K562 (cell line): ENCODE measurements at places on chromosomes 16 and 17. TPM values are rescaled to one million over a fixed set of nuclear protein-coding genes. Genes with fewer than 3 reads are reported as not detected.

DNA sequence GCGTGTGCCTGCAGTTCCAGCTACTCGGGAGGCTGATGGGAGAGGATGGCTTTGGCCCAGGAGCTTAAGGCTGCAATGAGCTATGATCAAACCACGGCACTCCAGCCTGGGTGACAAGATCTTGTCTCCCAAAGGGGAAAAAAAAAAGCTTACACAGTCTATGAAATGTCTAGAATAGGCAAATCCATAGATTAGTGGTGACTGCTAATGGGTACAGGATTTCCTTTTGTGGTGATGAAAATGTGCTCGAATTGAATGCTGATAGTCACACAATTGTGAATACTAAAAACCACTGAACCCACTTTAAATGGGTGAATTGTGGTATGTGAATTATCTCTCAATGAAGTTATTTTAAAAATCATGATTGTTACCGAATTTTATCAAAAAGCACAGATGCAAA, 14.9 kb downstream of the USP7 start:
- H3K27ac ChIP-seq = no peak overlapping the region
- H3K4me1 ChIP-seq = peaks cover 30% of the 10 kb centered on the region
- no peaks in the 10 kb centered on the region; the same call in 2 of the 3 replicates for H3K36me3 ChIP-seq
- no peak for DNase-seq

DNA sequence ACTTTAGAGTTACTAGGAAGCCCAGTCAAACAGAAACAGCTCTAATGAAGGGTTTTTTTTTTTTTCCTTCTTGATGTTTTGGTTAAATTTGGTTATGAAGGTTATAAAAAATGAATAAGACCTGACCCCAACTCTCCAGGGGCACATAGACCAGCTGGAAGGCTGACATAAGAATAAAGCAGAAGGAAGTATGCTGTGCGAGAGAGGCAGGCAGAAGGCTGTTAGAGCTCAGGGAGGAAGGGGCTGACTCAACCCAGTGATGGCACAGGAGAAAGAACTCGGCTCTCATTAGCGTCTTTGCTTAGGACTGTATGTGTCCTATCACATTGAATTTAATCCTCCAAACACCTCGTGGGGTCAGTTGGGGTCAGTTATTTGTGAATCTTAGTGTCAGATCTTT, 474.6 kb downstream of the PMP22 start:
- no peak overlapping the region for H3K27ac ChIP-seq
- H3K4me1 ChIP-seq = no peaks in the 10 kb centered on the region
- H3K27me3 ChIP-seq = no peaks in the 10 kb centered on the region
- H3K36me3 ChIP-seq = no peaks in the 10 kb centered on the region
- no peak overlapping the region for H3K4me3 ChIP-seq

DNA sequence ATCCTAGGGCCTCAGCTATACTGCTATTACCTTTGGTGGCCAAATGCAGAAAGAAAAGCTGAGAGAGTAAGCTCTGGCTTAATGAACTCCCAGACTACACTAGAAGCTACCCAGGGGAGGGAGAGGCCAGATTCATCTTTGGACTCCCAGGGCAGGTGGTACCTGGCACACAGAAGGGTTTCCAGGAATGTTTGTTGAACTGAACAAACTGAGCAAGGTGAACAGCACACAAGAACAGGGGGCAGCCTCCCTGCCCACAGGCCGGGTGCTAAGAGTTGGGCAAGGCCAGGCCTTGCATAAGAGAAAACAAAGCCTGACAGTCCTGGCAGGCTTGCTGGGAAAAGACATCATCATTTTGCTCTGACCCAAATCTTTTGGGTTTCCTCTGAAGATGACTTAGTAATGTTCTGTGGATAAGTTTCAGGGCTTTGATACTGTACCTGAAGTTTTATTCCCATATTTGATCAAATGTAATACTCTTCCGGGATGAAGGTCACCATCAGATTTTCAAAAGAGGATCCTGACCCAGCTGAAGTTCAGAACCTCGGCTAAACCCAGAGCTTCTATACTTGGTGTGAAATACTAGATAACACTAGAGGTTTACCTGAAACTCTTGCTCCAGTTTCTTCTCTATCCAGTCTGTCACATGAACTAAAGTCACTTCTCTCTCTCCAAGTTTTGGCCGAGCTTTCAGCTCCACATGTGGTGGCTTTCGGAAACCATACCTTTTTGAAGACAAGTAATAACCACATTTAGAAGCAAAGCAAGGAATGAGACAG, 20.5 kb upstream of the ERN1 start:
- H3K4me1 ChIP-seq = peaks cover 20% of the 10 kb centered on the region; the same call in 2 of the 3 replicates
- H3K27me3 ChIP-seq = no peaks in the 10 kb centered on the region
- DNase-seq = no peak
- H3K27ac ChIP-seq = no peak overlapping the region
- H3K36me3 ChIP-seq = peaks cover 83% of the 10 kb centered on the region

- no peak overlapping the region for H3K27ac ChIP-seq
- H3K27me3 ChIP-seq = no peaks in the 10 kb centered on the region
- no peak overlapping the region for H3K4me3 ChIP-seq
- H3K36me3 ChIP-seq = no peaks in the 10 kb centered on the region; the same call in 2 of the 3 replicates
- no peaks in the 10 kb centered on the region for H3K4me1 ChIP-seq
These were observed 19.2 kb downstream of the CD300LB start for GRCh38 chr17:74512036-74512435.

DNA sequence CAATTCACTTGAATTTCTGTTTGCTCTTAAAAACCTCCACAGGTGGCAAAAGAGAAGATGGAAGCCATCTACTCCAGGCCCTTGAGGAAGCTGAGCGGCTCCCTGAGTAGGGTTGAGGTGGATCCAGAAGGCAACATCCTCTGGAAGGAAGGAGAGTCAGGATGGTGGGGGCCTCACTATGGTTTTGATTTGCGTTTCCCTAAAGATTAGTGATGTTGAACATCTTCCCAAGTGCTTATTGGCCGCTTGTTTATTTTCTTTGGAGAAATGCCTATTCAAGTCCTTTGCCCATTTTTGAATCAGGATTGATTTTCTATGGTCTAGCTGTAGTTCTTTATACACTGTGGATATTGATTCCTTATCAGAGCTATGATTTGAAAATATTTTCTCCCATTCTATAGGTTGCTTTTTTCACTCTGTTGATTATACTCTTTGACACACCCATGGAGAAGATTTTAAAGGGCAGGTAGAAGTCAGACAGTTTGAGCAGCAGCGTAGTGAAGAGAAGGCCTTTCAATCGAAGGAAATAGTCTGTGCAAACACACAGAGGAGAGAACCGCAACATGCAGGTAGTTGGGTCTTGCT, 58.6 kb downstream of the WSB1 start:
- H3K36me3 ChIP-seq = peaks cover 20% of the 10 kb centered on the region
- peak overlapping the region; percentile 98 for H3K27ac ChIP-seq
- H3K4me1 ChIP-seq = peaks cover 32% of the 10 kb centered on the region
- peak overlapping the region; percentile 79 for H3K4me3 ChIP-seq
- H3K27me3 ChIP-seq = no peaks in the 10 kb centered on the region
- DNase-seq = no peak

- no peak overlapping the region for H3K4me3 ChIP-seq
- no peak overlapping the region for H3K27ac ChIP-seq
- no peaks in the 10 kb centered on the region for H3K36me3 ChIP-seq
- H3K27me3 ChIP-seq = no peaks in the 10 kb centered on the region
These were observed 75.1 kb downstream of the SHISA9 start for GRCh38 chr16:12976496-12976895.

DNA sequence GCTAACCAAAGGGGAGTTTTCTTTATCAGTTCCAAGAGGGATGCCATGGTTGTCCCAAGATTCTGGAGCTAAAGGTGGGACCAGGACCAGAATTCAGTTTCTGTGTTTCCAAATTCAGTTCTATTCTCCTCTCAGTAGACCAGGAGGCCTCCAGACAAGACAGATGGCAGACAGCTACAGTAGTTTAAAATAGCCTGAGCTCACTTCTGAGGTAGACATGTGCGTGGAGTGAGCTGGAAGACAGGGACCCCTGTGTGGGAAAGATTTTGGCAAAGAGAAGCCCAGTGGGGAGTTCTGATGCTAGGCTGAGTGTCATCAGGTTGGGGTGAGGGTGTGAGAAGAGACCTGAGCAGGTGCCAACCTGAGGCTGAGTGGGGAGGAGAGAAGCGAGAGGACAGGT, 95.4 kb downstream of the PRKCB start:
- no peak overlapping the region for H3K4me3 ChIP-seq
- no peaks in the 10 kb centered on the region for H3K4me1 ChIP-seq

GRCh38 chr17:18235743-18236256, 10.4 kb downstream of the LLGL1 start:
- DNase-seq = no peak
- no peaks in the 10 kb centered on the region for H3K4me1 ChIP-seq
- no peak overlapping the region for H3K4me3 ChIP-seq
- no peak overlapping the region for H3K27ac ChIP-seq
- no peaks in the 10 kb centered on the region for H3K36me3 ChIP-seq

GRCh38 chr17:17119533-17119932, 77.3 kb downstream of the MPRIP start:
- no peak overlapping the region for H3K27ac ChIP-seq
- DNase-seq = no peak
- H3K27me3 ChIP-seq = no peaks in the 10 kb centered on the region
- H3K4me1 ChIP-seq = peaks cover 8% of the 10 kb centered on the region; the same call in 2 of the 3 replicates

- H3K27me3 ChIP-seq = no peaks in the 10 kb centered on the region
- no peak overlapping the region for H3K27ac ChIP-seq
- no peak overlapping the region for H3K4me3 ChIP-seq
- no peak for DNase-seq
- peaks cover 70% of the 10 kb centered on the region for H3K4me1 ChIP-seq
- no peaks in the 10 kb centered on the region for H3K36me3 ChIP-seq
These were observed 3.0 kb downstream of the TRIM47 start for GRCh38 chr17:75875182-75875939.

DNA sequence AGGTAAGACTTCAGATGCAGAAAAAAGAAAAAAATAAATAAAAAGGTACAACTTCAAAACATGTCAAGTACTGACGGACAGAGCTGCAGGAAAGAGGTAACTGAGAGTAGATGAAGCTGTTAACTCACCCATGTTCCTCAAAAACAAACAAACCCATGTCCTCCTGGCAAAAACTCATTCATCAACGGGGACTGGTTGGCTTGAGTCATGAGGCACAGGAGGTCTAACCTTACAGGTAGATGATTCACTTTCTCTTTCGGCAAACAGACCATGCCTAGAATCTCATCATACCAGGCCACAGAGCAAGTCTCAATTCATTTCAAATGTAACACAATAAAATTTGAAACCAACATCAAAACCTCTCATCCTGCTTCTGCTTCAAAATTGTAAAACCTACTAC, 12.3 kb upstream of the FASN start:
- peaks cover 15% of the 10 kb centered on the region; the same call in 1 of the 3 replicates for H3K36me3 ChIP-seq
- H3K4me1 ChIP-seq = no peaks in the 10 kb centered on the region; the same call in 1 of the 3 replicates
- no peak overlapping the region for H3K4me3 ChIP-seq

DNA sequence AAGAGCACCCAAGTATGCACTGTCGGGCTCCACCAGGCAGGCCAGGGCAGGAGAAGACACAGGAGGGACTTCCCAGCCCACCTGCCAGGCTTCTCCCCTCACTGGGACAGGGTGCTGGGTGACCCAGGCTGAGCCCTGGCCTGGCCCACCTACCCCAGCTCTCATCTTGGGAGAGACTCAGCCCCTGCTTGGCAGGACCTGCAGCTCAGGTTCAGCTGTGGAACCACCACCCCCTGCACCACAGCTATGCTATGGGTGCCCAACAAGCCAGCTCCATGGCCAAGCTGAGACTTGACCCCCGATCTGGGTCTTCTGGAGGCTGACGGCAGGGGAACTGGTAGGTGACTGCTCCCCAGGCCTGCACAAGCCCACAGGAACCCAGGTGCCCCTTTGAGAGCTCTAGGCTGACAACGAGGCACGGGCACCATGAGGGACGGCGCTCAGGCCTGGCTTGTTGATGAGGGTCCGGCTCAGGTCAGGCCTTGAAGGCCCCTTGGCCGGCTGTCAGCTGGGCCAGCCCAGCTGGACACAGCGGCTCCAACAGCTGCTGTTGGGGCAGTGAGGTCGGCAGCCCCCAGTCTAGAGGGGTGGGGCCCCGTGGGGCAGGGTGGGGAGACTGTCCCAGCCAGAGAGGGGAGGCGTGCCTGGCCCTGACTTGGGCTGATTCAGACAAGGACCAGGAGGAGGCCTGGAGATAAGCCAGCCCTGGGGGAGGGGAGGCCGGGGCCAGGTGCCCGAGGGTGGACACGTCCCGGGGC, 4.6 kb downstream of the RPUSD1 start:
- DNase-seq = peak; percentile 81
- H3K4me3 ChIP-seq = no peak overlapping the region
- H3K4me1 ChIP-seq = peaks cover 11% of the 10 kb centered on the region; the same call in 2 of the 3 replicates
- peaks cover 11% of the 10 kb centered on the region for H3K27me3 ChIP-seq
- no peak overlapping the region for H3K27ac ChIP-seq
- H3K36me3 ChIP-seq = peaks cover 27% of the 10 kb centered on the region; the same call in 2 of the 3 replicates

DNA sequence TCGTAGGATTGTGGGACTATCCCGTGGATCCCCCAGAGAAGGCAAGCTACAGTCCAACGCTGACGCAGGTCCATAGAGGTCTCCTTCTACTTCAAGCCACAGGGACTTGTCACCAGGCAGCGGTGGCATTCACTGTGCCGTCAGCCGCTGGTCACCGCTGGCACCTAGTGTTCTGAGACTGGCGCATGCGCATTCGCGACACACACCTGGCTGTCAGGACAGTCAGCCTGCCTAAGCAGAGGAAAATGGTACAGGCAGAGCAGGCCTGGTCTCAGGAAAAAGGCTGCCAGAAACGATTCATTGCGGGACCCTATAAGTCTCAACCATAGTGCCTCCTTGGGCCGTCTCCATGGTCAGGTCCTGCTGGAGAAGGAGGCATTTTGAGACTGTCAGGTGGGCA, 138.0 kb upstream of the WSB1 start:
- H3K27ac ChIP-seq = no peak overlapping the region
- H3K27me3 ChIP-seq = no peaks in the 10 kb centered on the region

DNA sequence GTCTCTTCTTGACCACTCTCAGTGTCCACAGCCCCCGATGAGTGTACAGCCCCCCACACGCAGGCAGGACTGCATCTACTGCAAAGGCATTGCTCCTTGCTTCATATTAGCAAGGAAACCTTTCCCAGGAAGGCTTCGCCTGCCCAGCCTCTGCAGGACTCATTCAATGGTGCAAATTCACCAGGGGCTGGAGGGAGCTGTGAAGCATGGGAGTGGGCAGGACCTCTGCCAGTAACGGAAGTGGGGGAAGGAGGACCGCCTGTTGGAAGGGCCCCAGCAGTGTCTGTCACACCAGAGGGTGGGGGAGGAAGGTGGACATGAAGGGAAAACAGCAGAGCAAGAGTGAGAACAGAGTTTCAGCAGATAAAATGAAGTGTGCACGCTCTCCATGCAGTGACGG, 2.5 kb downstream of the SPATA33 start:
- peaks cover 43% of the 10 kb centered on the region for H3K4me1 ChIP-seq
- H3K27me3 ChIP-seq = no peaks in the 10 kb centered on the region
- no peak overlapping the region for H3K4me3 ChIP-seq
- no peak for DNase-seq
- H3K36me3 ChIP-seq = peaks cover 47% of the 10 kb centered on the region

The CCL8 gene
- total RNA-seq = not detected in 2 replicates

The BHLHA9 gene
- total RNA-seq = not detected in 2 replicates

The TK1 gene
- 198 TPM in 2 replicates for total RNA-seq

The GFAP gene
- total RNA-seq = 0.25 and 1.4 TPM in 2 replicates

The TMEM204 gene
- total RNA-seq = 0.18 TPM in 1 of 2 replicates, not detected in the other

The PYDC1 gene
- not detected in 2 replicates for total RNA-seq
